ENCODE measurements at places on chromosomes 1 and 21. TPM values are rescaled to one million over a fixed set of nuclear protein-coding genes. Genes with fewer than 3 reads are reported as not detected.

DNA sequence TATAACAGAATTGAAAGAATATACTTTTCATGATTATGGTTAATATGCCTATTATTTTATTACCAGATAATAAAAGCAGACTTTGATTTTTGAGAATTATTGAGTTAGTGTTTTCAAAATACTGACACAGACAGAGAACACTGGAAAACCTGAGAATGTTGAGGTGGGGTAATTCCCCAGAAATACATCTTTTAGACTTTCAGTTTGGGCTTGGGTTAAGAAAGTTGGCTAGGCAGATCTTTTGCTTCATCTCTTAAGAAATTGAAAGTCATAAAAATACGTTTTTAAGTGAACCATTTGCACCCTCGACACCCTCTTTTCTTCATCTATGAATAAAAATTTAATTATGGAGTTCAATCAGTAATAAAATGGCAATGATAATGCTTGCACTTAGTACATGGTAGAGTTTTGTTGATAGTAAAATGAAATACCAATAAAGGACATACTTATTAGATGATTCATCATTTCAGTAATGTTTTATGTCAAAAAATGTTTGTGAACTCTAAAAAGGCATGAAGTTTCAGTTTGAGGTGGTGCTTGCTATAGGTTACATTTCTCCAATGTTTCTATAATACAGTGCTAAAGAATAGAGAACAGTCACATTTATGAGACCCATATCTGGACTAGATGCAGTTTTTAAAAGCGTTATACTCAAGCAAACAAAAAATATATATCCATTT, 1.9 kb upstream of the SAMSN1 start:
- H3K4me3 ChIP-seq = no peak overlapping the region
- H3K4me1 ChIP-seq = no peaks in the 10 kb centered on the region
- H3K36me3 ChIP-seq = no peaks in the 10 kb centered on the region
- no peak overlapping the region for H3K27ac ChIP-seq
- no peak for DNase-seq
- no peaks in the 10 kb centered on the region for H3K27me3 ChIP-seq

GRCh38 chr1:40887012-40887378, 24.8 kb upstream of the CITED4 start:
- no peaks in the 10 kb centered on the region for H3K4me1 ChIP-seq
- DNase-seq = no peak
- no peak overlapping the region for H3K4me3 ChIP-seq
- H3K27ac ChIP-seq = no peak overlapping the region
- peaks cover 10% of the 10 kb centered on the region for H3K27me3 ChIP-seq
- no peaks in the 10 kb centered on the region for H3K36me3 ChIP-seq

TLCD4 gene
- 14.3 TPM for total RNA-seq

GRCh38 chr1:96723377-96723776, 1.8 kb downstream of the PTBP2 start:
- peak overlapping the region; percentile 94 for H3K27ac ChIP-seq
- H3K27me3 ChIP-seq = no peaks in the 10 kb centered on the region
- H3K36me3 ChIP-seq = no peaks in the 10 kb centered on the region
- DNase-seq = no peak
- H3K4me1 ChIP-seq = peaks cover 15% of the 10 kb centered on the region
- H3K4me3 ChIP-seq = peak overlapping the region; percentile 96

SPRR2F gene
- not detected for total RNA-seq

ASPM gene
- total RNA-seq = 0.17 TPM

YRDC gene
- total RNA-seq = 3.4 TPM

DNA sequence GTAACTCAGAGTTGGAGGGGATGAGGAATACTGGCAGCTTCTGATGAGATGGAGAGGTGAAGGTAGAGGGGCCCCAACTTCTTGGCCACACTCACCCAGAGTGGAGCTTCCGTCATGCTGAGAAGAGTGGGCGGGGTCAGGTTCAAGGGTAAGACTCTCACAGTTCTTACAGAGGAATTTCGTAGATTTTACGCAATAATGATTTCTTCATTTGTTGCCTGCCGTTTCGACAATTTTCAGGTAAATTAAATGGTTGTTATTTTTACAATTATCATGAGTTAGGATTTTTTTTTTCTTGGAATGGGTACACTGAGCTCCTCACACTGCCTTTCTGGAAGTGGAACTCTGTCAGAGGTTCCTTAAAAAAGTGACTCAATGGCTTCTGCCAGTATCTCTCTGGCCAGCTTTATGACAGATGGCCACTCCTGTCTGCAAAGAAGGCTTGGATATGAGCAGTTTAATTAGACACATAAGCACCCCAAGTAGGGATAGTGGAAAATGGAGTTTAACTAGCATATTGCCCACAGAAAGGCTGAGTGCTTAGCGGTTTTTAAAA, 13.8 kb upstream of the NLRP3 start:
- no peak overlapping the region for H3K27ac ChIP-seq
- H3K4me3 ChIP-seq = no peak overlapping the region
- no peaks in the 10 kb centered on the region for H3K4me1 ChIP-seq
- DNase-seq = no peak
- H3K27me3 ChIP-seq = no peaks in the 10 kb centered on the region
- H3K36me3 ChIP-seq = no peaks in the 10 kb centered on the region

- DNase-seq = no peak
- no peaks in the 10 kb centered on the region for H3K27me3 ChIP-seq
- H3K36me3 ChIP-seq = no peaks in the 10 kb centered on the region
- no peaks in the 10 kb centered on the region for H3K4me1 ChIP-seq
- H3K27ac ChIP-seq = no peak overlapping the region
These were observed 36.7 kb upstream of the PDC start for GRCh38 chr1:186497651-186498050.

DNA sequence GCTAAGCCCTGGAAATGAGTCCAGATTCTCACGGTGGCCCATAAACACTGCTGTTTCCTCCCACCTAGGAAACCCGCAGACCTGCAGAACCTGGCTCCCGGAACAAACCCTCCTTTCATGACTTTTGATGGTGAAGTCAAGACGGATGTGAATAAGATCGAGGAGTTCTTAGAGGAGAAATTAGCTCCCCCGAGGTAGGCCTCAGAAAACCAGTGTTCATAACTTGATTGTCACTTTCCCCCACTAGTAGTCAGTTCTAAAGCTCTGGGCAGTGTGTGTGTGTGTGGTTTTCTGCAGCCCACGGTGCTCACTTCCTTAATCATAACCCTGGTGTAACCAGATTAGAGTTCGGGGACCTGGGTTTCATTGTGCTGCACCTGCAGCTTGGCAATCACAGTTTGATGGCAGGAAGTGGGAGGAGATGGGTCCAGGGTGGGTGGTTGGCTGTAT, 39.1 kb downstream of the CLIC6 start:
- no peaks in the 10 kb centered on the region for H3K4me1 ChIP-seq
- H3K27ac ChIP-seq = no peak overlapping the region
- H3K4me3 ChIP-seq = no peak overlapping the region
- DNase-seq = no peak
- peaks cover 9% of the 10 kb centered on the region for H3K36me3 ChIP-seq
- no peaks in the 10 kb centered on the region for H3K27me3 ChIP-seq

DNA sequence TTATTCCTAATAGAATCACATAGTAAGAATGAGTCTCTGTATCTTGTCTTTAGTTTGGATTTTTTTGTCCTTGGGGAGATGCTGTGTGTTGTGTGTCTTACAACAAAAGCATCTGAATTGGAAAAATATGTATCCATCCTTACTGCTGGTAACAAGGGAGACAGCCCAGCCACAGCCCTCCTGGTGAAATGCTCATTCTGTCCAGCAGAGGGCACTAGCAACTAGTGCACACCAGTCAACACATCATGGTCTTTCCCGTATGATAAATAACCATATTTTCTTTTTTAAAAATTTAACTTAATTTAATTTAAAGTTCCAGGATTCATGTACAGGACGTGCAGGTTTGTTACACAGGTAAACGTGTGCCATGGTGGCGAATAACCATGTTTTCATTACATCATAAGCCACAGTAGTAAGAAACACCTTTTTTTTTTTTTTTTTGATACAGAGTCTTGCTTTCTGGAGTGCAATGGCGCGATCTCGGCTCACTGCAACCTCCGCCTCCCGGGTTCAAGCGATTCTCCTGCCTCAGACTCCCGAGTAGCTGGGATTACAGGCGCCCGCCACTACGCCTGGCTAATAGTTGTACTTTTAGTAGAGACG, 245.1 kb downstream of the PTBP2 start:
- H3K27ac ChIP-seq = no peak overlapping the region
- no peaks in the 10 kb centered on the region for H3K27me3 ChIP-seq
- no peak overlapping the region for H3K4me3 ChIP-seq
- peak; percentile 76 for DNase-seq
- no peaks in the 10 kb centered on the region for H3K4me1 ChIP-seq

TMEM240 gene
- total RNA-seq = 0.88 TPM

KRTAP12-3 gene
- total RNA-seq = not detected

TRIM58 gene
- total RNA-seq = 0.14 TPM

DNA sequence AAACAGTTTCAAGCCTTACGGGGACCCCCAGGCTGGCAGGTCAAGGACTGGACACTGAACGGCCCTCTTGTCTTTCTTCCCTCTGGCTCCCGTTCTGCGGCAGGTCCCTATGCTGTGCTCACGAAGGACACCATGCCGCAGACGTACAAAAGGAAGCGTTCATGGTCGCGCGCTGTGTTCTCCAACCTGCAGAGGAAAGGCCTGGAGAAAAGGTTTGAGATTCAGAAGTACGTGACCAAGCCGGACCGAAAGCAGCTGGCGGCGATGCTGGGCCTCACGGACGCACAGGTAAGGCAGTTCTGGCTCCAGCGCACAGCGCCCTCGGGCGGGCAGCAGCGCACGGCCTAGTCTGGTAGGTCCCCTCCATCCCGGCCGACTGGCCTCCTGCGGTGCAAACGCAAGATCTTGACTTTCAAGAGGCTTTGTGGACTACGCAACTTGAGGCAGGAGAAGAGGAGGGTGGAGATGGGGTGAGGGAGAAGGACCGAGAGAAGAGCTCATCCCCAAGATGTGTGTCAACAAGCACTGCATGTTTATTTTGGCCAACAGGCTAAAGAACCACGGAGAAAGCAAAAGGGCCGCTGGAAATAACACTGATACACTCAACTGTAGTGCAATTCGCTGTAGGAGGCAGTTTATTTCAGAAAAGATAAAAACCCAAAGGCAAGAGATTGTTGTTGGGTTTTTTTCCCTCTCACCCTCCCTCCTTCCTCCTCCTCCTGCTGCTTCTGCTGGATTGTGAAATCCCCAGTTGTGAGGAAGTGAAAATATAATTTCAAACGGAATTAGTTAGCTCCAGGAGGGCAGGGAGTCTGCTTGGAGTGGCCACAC, 3.0 kb downstream of the HLX start:
- H3K27me3 ChIP-seq = no peaks in the 10 kb centered on the region
- peak overlapping the region; percentile 46 for H3K27ac ChIP-seq
- DNase-seq = peak; percentile 70
- peaks cover 3% of the 10 kb centered on the region for H3K4me1 ChIP-seq

GRCh38 chr1:106620521-106620954, 435.9 kb upstream of the PRMT6 start:
- H3K4me1 ChIP-seq = no peaks in the 10 kb centered on the region
- no peak for DNase-seq
- H3K36me3 ChIP-seq = no peaks in the 10 kb centered on the region
- H3K27me3 ChIP-seq = no peaks in the 10 kb centered on the region

DCST1 gene
- 0.34 TPM for total RNA-seq

GRCh38 chr1:81498471-81499462, 302.0 kb upstream of the ADGRL2 start:
- H3K4me3 ChIP-seq = no peak overlapping the region
- no peak overlapping the region for H3K27ac ChIP-seq
- H3K36me3 ChIP-seq = no peaks in the 10 kb centered on the region
- H3K4me1 ChIP-seq = peaks cover 2% of the 10 kb centered on the region
- DNase-seq = no peak
- no peaks in the 10 kb centered on the region for H3K27me3 ChIP-seq

NCF2 gene
- total RNA-seq = 2.6 TPM

- no peaks in the 10 kb centered on the region for H3K4me1 ChIP-seq
- DNase-seq = no peak
- no peak overlapping the region for H3K4me3 ChIP-seq
- no peak overlapping the region for H3K27ac ChIP-seq
- H3K36me3 ChIP-seq = no peaks in the 10 kb centered on the region
These were observed 48.9 kb upstream of the B3GALNT2 start for GRCh38 chr1:235553112-235553551.

IGSF9 gene
- total RNA-seq = not detected

GRCh38 chr1:21050031-21050430, 126.7 kb downstream of the EIF4G3 start:
- H3K4me1 ChIP-seq = peaks cover 6% of the 10 kb centered on the region
- H3K4me3 ChIP-seq = no peak overlapping the region
- H3K27ac ChIP-seq = no peak overlapping the region
- H3K27me3 ChIP-seq = no peaks in the 10 kb centered on the region
- no peak for DNase-seq

CD1C gene
- total RNA-seq = not detected

FCGR3A gene
- 8.1 TPM for total RNA-seq

GFI1 gene
- total RNA-seq = 0.17 TPM

STIL gene
- 0.41 TPM for total RNA-seq

- H3K27me3 ChIP-seq = no peaks in the 10 kb centered on the region
- H3K4me3 ChIP-seq = no peak overlapping the region
- no peaks in the 10 kb centered on the region for H3K36me3 ChIP-seq
- H3K27ac ChIP-seq = no peak overlapping the region
- no peak for DNase-seq
These were observed 32.0 kb downstream of the RSPH1 start for GRCh38 chr21:42463861-42464515.

DNA sequence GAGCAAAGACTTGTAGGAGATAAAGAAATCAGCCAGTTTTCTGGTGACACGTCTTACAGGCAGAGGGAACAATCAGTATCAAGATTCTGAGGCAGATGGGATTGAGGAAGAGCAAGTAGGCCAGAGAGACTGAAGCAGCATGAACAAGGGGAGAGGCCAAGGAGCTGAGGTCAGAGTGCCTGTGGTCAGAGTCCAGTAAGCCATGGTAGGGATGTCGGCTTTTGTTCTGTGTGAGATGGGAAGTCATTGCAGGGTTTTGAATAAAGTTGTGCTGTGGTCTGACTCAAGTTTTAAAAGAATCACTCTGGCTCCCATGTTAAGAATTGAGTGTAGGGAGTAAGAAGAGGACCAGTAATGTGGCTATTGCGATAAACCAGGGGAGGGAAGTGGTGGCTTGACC, 85.9 kb upstream of the IVNS1ABP start:
- H3K4me1 ChIP-seq = no peaks in the 10 kb centered on the region
- H3K36me3 ChIP-seq = no peaks in the 10 kb centered on the region
- no peak overlapping the region for H3K4me3 ChIP-seq
- no peak overlapping the region for H3K27ac ChIP-seq

DNA sequence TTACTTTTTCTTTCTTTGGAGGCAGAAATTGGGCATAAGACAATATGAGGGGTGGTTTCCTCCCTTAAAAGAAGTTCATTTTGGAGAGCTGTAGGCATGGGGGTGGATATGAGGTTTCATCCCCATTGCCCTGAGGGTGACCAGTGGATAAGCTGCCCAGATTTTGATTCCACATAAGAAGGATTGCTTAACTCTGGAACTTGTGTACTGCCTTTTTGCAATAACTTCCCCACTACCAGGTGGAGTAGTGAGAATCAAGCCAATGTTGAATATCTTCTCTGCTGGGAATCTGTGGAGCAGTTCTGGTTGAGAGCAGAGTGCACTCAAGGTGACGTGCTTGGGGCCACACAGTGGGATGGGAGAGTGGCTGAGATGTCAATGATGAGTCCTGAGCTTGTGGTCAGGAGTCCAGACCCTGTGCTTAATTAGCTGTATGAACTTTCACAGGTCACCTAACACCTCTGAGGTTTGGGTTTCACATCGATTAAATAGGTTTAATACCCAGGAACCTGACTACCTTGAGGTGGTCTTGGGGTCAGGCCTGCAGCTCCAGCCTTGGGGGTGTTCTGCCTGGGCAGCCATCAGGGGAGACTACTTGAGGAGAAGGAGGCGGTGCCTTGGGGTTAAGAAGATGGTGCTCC, 152.9 kb downstream of the FCRL5 start:
- no peaks in the 10 kb centered on the region for H3K36me3 ChIP-seq
- H3K4me1 ChIP-seq = no peaks in the 10 kb centered on the region
- no peaks in the 10 kb centered on the region for H3K27me3 ChIP-seq
- no peak overlapping the region for H3K27ac ChIP-seq
- DNase-seq = no peak
- H3K4me3 ChIP-seq = no peak overlapping the region

CYP4A22 gene
- not detected for total RNA-seq
